ENCODE measurements at places on chromosomes 6 and 20. TPM values are rescaled to one million over a fixed set of nuclear protein-coding genes. Genes with fewer than 3 reads are reported as not detected.

LY6G6F gene
- total RNA-seq, result not detected

TM9SF4 gene
- total RNA-seq, result 138 TPM

SLC17A4 gene
- total RNA-seq, result 0.37 TPM

C2 gene
- total RNA-seq, result 4.9 TPM

PCK1 gene
- 0.42 TPM for total RNA-seq

SUMO4 gene
- 1.7 TPM for total RNA-seq

DDAH2 gene
- 82.4 TPM for total RNA-seq

STMND1 gene
- not detected for total RNA-seq

DNA sequence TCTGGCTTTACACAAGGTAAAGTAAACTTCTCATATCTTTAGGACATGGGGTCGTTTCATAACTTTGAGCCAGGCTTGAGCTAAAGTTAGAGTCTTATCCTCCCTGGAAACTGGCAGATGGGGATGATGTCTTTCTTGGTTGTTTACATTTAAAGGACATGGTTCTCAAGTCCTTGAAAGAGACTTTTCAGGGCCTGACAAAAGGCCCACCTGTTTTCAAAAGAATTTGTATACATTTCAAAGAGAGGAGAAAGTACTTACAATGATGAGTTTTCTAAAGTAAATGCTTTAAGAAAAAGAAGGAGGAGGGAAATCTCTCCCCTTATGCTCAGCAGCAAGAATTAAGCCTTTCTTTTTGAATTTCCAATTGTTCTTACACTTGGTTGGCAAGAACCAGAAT is 45.7 kb upstream of the TINAG start:
- no peak for DNase-seq
- 0 out of 2 replicates have a peak, but pooled peaks cover 10% of the 10 kb centered on the region for H3K4me1 ChIP-seq
- no peak overlapping the region for H3K4me3 ChIP-seq
- H3K27me3 ChIP-seq, result no peaks in the 10 kb centered on the region
- no peak overlapping the region for H3K27ac ChIP-seq

GRCh38 chr6:137188855-137189254 is 15.4 kb upstream of the IL22RA2 start:
- H3K4me3 ChIP-seq, result no peak overlapping the region
- H3K4me1 ChIP-seq, result no peaks in the 10 kb centered on the region
- DNase-seq, result no peak
- no peaks in the 10 kb centered on the region for H3K36me3 ChIP-seq
- H3K27ac ChIP-seq, result no peak overlapping the region
- no peaks in the 10 kb centered on the region for H3K27me3 ChIP-seq

DNA sequence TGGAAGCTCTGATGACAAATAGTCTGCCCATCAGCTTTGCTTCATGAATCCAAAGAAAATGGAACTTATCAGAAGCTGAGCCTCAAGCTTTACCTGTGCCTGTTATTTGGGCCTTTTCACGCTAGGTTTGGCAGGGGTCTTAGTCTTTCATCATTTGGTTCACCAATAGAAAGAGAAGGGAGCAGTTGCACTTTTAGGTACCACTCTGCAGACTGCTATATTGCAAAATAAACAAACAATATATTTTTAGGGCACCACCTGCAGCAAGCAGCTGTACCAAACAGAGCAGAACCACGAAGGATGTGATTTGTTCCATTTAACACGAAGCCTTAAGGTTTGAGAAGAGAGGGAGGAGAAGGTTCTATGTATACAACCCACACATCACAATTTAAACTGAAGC is 291.4 kb upstream of the RNF217 start:
- no peak overlapping the region for H3K4me3 ChIP-seq
- H3K27ac ChIP-seq, result no peak overlapping the region
- no peaks in the 10 kb centered on the region for H3K4me1 ChIP-seq
- H3K27me3 ChIP-seq, result no peaks in the 10 kb centered on the region
- no peak for DNase-seq

- H3K4me3 ChIP-seq, result no peak overlapping the region
- no peaks in the 10 kb centered on the region for H3K4me1 ChIP-seq
- no peak overlapping the region for H3K27ac ChIP-seq
- H3K27me3 ChIP-seq, result no peaks in the 10 kb centered on the region
Measured at GRCh38 chr6:132887204-132887603, 72.8 kb downstream of the RPS12 start.

GRCh38 chr6:155378276-155378675 is 64.0 kb upstream of the TFB1M start:
- no peaks in the 10 kb centered on the region for H3K27me3 ChIP-seq
- H3K36me3 ChIP-seq, result no peaks in the 10 kb centered on the region
- H3K27ac ChIP-seq, result no peak overlapping the region
- no peak overlapping the region for H3K4me3 ChIP-seq
- DNase-seq, result no peak

GRCh38 chr20:64244281-64244805 is 11.2 kb upstream of the PCMTD2 start:
- no peaks in the 10 kb centered on the region for H3K27me3 ChIP-seq
- no peak overlapping the region for H3K4me3 ChIP-seq
- H3K4me1 ChIP-seq, result peaks cover 11% of the 10 kb centered on the region
- no peak overlapping the region for H3K27ac ChIP-seq
- DNase-seq, result no peak

GRCh38 chr6:122472022-122472340 is 374 bp upstream of the SERINC1 start:
- peaks cover 5% of the 10 kb centered on the region for H3K4me1 ChIP-seq
- H3K4me3 ChIP-seq, result peak overlapping the region; percentile 92
- H3K36me3 ChIP-seq, result no peaks in the 10 kb centered on the region
- H3K27ac ChIP-seq, result peak overlapping the region; percentile 92
- H3K27me3 ChIP-seq, result no peaks in the 10 kb centered on the region
- DNase-seq, result no peak

- H3K27ac ChIP-seq, result no peak overlapping the region
- no peak overlapping the region for H3K4me3 ChIP-seq
- no peaks in the 10 kb centered on the region for H3K27me3 ChIP-seq
- DNase-seq, result no peak
Measured at GRCh38 chr6:48611332-48611731, 500.3 kb upstream of the PTCHD4 start.

DNA sequence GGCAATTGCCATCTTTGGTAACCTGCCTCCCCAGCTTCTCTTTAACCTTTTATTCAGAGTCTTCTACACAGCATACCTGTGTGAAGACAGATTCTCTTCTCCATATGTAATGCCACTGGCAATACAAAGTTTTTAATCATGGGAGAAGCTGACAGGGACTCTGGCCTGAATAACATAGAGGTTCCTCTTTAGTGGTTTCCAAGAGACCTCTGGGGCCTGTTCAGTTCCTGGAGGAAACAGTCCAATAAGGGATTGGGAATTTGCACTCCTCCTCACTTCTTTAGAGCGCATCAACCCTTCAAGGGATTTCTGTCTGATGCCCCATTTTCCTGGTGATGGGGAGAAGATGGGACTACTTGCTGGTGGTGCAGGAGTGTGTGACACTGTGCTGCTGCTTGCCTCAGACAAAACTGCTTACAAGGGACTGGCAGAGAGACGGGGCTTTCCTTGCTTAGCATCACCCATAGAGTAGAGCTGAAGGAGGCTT is 1.4 kb downstream of the RIMS1 start:
- DNase-seq, result no peak
- H3K27me3 ChIP-seq, result no peaks in the 10 kb centered on the region
- no peak overlapping the region for H3K27ac ChIP-seq
- no peaks in the 10 kb centered on the region for H3K4me1 ChIP-seq
- H3K4me3 ChIP-seq, result no peak overlapping the region

DNA sequence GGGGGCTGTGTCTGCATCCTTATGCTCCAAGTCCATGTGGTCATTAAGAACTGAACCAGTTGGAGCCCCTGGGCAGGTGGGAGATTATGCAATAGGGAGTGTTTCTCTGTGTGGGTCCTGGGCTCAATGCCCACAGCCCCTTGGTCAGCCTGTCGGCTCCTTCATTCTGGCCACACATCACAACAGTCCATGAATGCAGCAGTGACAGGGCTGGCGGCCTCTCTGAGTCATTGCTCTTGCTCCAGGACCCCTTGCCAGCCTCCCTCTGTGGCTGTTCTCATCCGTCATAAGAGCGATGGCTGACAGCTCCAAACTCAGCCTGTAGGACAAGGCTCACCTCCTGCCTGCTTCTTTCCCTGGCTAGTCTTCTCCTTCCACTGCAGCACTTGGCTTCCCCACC is 609.5 kb upstream of the CDH4 start:
- no peak for DNase-seq
- no peak overlapping the region for H3K4me3 ChIP-seq

GRCh38 chr6:28152531-28152930 is 10.8 kb downstream of the ZKSCAN8 start:
- H3K4me3 ChIP-seq, result no peak overlapping the region
- no peak overlapping the region for H3K27ac ChIP-seq
- H3K36me3 ChIP-seq, result peaks cover 3% of the 10 kb centered on the region
- no peak for DNase-seq
- no peaks in the 10 kb centered on the region for H3K4me1 ChIP-seq

GRCh38 chr6:37126961-37127616 is 42.9 kb upstream of the PIM1 start:
- no peak for DNase-seq
- H3K27ac ChIP-seq, result peak overlapping the region; percentile 97
- no peak overlapping the region for H3K4me3 ChIP-seq
- no peaks in the 10 kb centered on the region for H3K36me3 ChIP-seq
- peaks cover 65% of the 10 kb centered on the region for H3K4me1 ChIP-seq

GRCh38 chr6:362924-363249 is 28.7 kb upstream of the IRF4 start:
- H3K4me1 ChIP-seq, result no peaks in the 10 kb centered on the region
- no peak for DNase-seq
- H3K4me3 ChIP-seq, result no peak overlapping the region
- H3K27ac ChIP-seq, result no peak overlapping the region

GRCh38 chr20:49993301-49993751 is 10.5 kb downstream of the SNAI1 start:
- H3K27ac ChIP-seq, result no peak overlapping the region
- no peak overlapping the region for H3K4me3 ChIP-seq
- H3K36me3 ChIP-seq, result no peaks in the 10 kb centered on the region
- peaks cover 20% of the 10 kb centered on the region for H3K4me1 ChIP-seq
- DNase-seq, result no peak
- H3K27me3 ChIP-seq, result no peaks in the 10 kb centered on the region

- H3K27ac ChIP-seq, result no peak overlapping the region
- no peaks in the 10 kb centered on the region for H3K36me3 ChIP-seq
- DNase-seq, result no peak
- H3K4me1 ChIP-seq, result no peaks in the 10 kb centered on the region
Measured at GRCh38 chr6:7841781-7842468, 68.7 kb downstream of the TXNDC5 start.

- no peaks in the 10 kb centered on the region for H3K36me3 ChIP-seq
- H3K27me3 ChIP-seq, result no peaks in the 10 kb centered on the region
- H3K4me3 ChIP-seq, result no peak overlapping the region
- H3K4me1 ChIP-seq, result peaks cover 27% of the 10 kb centered on the region
Measured at GRCh38 chr6:111588366-111588765, 17.3 kb downstream of the TRAF3IP2 start.

- H3K27ac ChIP-seq, result no peak overlapping the region
- peaks cover 2% of the 10 kb centered on the region for H3K36me3 ChIP-seq
- no peaks in the 10 kb centered on the region for H3K27me3 ChIP-seq
- no peak for DNase-seq
Measured at GRCh38 chr6:132466952-132467351, 46.0 kb downstream of the STX7 start.

GRCh38 chr6:48071833-48072232 is 39.2 kb downstream of the PTCHD4 start:
- no peaks in the 10 kb centered on the region for H3K36me3 ChIP-seq
- no peak overlapping the region for H3K4me3 ChIP-seq
- H3K27ac ChIP-seq, result no peak overlapping the region
- H3K27me3 ChIP-seq, result no peaks in the 10 kb centered on the region
- no peak for DNase-seq

GRCh38 chr20:9867196-9867980 is 28.5 kb upstream of the PAK5 start:
- H3K4me1 ChIP-seq, result no peaks in the 10 kb centered on the region
- no peak for DNase-seq
- no peaks in the 10 kb centered on the region for H3K27me3 ChIP-seq
- H3K36me3 ChIP-seq, result no peaks in the 10 kb centered on the region
- H3K27ac ChIP-seq, result no peak overlapping the region

DNA sequence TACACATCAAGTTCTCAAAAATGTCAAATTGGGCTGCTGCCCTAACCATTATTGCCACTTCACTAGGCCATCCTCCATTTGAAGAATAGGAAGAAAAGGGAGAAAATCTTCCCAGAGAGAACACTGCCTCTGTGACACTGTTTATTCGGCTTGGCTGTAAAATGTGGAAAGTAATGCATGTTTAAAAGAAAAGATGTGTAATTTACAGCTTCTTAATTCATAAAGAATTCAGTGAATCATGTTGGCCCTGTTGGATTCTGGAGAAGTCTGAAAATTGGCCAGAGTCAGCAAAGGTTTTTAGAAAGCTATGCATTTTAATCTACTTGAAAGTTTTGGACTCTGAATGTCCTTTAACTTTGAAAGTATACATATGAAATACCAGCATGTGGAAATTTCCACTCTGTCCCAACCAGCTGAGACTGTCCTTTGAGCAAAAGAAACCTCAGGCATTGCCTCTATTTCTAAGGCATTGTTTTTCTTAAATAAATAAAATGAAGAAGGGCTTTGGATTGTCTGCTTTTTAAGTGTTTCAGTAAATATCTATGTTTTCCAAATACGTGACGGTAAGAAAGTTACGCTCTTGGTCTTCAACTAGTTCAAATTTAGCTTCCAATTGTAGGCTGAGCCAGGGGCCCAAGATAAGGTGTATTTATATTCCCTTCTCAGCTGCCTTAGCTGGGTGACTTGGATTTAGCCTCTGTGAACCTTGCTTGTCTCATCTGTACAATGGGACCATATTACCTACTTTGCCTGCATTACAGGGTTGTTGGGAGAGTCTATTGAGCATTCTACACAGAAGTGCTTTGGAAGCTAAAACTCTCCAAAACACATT is 222.2 kb downstream of the UST start:
- no peak overlapping the region for H3K4me3 ChIP-seq
- H3K27ac ChIP-seq, result no peak overlapping the region
- no peak for DNase-seq
- no peaks in the 10 kb centered on the region for H3K27me3 ChIP-seq
- H3K4me1 ChIP-seq, result no peaks in the 10 kb centered on the region
- no peaks in the 10 kb centered on the region for H3K36me3 ChIP-seq

GRCh38 chr6:47890326-47890875 is 108.6 kb downstream of the OPN5 start:
- H3K27ac ChIP-seq, result no peak overlapping the region
- no peaks in the 10 kb centered on the region for H3K36me3 ChIP-seq
- H3K4me1 ChIP-seq, result no peaks in the 10 kb centered on the region
- no peaks in the 10 kb centered on the region for H3K27me3 ChIP-seq
- DNase-seq, result no peak

Data from Caco-2 (cell line).